HCT116 (cell line): ENCODE measurements at places on chromosomes 2 and 18. TPM values are rescaled to one million over a fixed set of nuclear protein-coding genes. Genes with fewer than 3 reads are reported as not detected.

ACTG2 gene
- 0.89 TPM for total RNA-seq

RTP5 gene
- total RNA-seq, result not detected

FAM168B gene
- total RNA-seq, result 94.5 TPM

ATOH8 gene
- total RNA-seq, result 0.74 TPM

NTSR2 gene
- total RNA-seq, result not detected

CLEC4F gene
- total RNA-seq, result not detected

ACMSD gene
- not detected for total RNA-seq

NRBP1 gene
- total RNA-seq, result 79.1 TPM

G6PC2 gene
- total RNA-seq, result not detected

GRCh38 chr18:28789502-28789901, 612.6 kb upstream of the CDH2 start:
- no peak overlapping the region for H3K4me3 ChIP-seq
- no peaks in the 10 kb centered on the region for H3K4me1 ChIP-seq
- no peaks in the 10 kb centered on the region for H3K27me3 ChIP-seq
- no peak overlapping the region for H3K27ac ChIP-seq

DNA sequence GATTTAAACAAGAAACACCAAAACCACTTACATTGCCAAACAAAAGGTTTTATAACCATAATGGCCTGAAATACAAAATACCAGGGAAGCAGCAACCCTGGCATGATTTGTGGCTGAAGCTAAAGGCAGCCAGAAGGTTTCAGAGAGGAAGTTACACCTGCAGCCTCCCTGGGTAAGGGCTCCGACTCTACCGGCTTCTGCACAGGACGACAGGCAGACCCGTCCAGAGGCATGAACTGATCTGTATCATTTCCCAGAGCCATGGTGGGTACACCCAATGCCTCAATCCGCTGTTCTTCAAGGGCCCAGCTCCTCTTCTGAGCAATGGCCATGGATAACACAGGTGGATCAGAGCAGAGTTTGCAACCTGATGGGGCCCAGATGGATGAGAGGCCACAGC, 71.6 kb downstream of the PXDN start:
- H3K27me3 ChIP-seq, result no peaks in the 10 kb centered on the region
- H3K36me3 ChIP-seq, result no peaks in the 10 kb centered on the region; the same call in 1 of the 2 replicates
- H3K4me1 ChIP-seq, result peaks cover 11% of the 10 kb centered on the region
- no peak for DNase-seq

DNA sequence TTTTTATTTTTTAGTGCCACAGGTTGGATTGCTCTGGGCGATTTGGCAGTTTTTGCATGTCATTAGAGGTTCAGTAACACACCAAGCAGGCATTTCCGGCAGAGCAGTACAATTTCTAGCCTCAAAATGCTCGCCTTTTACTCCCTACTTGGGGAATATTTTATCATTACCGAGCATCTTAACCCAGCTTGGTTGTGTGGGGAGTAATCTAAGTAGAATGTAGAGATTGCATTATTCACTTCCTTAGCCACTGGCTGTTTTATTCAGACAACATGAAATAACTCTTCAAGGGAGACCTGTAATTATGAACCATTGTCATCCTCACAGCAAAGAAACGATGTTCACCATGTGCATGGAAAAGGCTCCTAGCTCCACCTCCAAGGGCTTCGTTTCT, 13.1 kb downstream of the GRP start:
- DNase-seq, result no peak
- no peak overlapping the region for H3K27ac ChIP-seq
- H3K36me3 ChIP-seq, result no peaks in the 10 kb centered on the region

DNA sequence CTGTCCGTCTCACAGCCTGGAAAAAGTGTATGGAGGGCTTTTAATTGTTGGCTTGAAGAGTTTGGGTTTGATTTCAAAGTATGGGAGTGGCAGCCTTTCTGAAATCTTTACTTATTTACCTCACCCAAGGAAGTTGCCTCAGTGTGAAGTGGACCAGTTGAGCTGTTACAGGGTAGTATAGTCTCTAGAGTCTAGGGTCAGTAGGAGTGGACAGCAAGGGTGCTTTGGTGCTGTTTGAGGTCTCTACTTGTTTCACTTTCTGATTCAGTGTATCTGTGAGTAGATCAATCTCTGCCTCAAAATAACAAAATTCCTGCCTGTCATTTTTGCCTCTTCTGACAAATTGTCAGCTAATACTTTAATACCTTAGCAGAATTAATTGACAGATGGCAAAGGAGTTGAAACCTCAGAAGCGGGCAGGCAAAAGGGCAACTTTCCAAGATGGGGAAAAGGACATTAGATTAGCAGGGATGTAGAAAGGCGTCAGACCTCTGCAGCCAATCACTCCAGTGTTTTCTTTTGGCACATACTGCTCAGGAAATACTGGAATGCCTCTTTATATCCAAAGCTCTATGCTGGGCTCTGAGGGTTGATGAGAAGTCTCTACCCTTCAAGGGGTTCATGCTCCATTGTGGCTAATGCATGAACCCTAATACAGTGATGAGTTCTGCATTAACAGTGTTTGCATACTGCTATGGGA, 5.9 kb downstream of the RIOK3 start:
- DNase-seq, result no peak
- H3K4me1 ChIP-seq, result peaks cover 28% of the 10 kb centered on the region
- H3K4me3 ChIP-seq, result no peak overlapping the region

DNA sequence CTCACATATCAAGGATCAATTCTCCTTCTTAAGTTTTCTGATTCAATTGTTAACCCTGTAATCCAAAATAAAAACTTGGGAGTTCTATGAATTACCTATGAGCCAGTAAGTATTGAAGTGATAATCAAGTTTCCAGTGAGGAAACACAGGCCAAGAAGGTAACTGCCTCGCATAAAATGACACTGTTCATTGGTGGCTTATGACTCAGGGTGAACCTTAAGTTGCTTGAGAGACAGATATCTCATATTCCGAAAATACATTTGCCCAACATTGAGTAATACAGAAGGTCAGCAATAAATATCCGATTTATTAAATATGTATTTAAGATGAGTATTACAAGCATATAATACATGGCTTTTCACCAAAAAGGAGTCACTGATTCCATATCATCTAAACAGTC, 31.9 kb downstream of the PSME4 start:
- H3K4me3 ChIP-seq, result no peak overlapping the region
- no peaks in the 10 kb centered on the region for H3K27me3 ChIP-seq
- no peak for DNase-seq
- H3K27ac ChIP-seq, result no peak overlapping the region
- no peaks in the 10 kb centered on the region for H3K4me1 ChIP-seq

GRCh38 chr2:207444756-207445155, 85.0 kb upstream of the CREB1 start:
- no peak for DNase-seq
- no peak overlapping the region for H3K27ac ChIP-seq
- H3K4me1 ChIP-seq, result no peaks in the 10 kb centered on the region
- H3K4me3 ChIP-seq, result no peak overlapping the region
- H3K27me3 ChIP-seq, result no peaks in the 10 kb centered on the region

GRCh38 chr2:241323778-241324177, 8.1 kb downstream of the SEPTIN2 start:
- peaks cover 8% of the 10 kb centered on the region for H3K36me3 ChIP-seq
- DNase-seq, result no peak
- H3K4me1 ChIP-seq, result no peaks in the 10 kb centered on the region
- no peak overlapping the region for H3K27ac ChIP-seq

- no peaks in the 10 kb centered on the region for H3K27me3 ChIP-seq
- no peak overlapping the region for H3K4me3 ChIP-seq
- no peaks in the 10 kb centered on the region for H3K4me1 ChIP-seq
- H3K27ac ChIP-seq, result no peak overlapping the region
These were observed 43.4 kb upstream of the LRP1B start for GRCh38 chr2:142174176-142174575.

- no peak overlapping the region for H3K27ac ChIP-seq
- no peaks in the 10 kb centered on the region for H3K4me1 ChIP-seq
- no peak for DNase-seq
- no peaks in the 10 kb centered on the region for H3K36me3 ChIP-seq
- no peak overlapping the region for H3K4me3 ChIP-seq
- no peaks in the 10 kb centered on the region for H3K27me3 ChIP-seq
These were observed 18.8 kb upstream of the SERPINB5 start for GRCh38 chr18:63457977-63458376.

GRCh38 chr2:197045115-197045514, 118.6 kb upstream of the PGAP1 start:
- H3K27ac ChIP-seq, result no peak overlapping the region
- no peaks in the 10 kb centered on the region for H3K27me3 ChIP-seq
- DNase-seq, result no peak
- H3K4me3 ChIP-seq, result no peak overlapping the region
- H3K36me3 ChIP-seq, result no peaks in the 10 kb centered on the region

GRCh38 chr18:8754995-8755960, 49.9 kb downstream of the MTCL1 start:
- no peak for DNase-seq
- no peak overlapping the region for H3K27ac ChIP-seq
- H3K4me1 ChIP-seq, result no peaks in the 10 kb centered on the region
- H3K27me3 ChIP-seq, result no peaks in the 10 kb centered on the region
- H3K36me3 ChIP-seq, result peaks cover 3% of the 10 kb centered on the region
- no peak overlapping the region for H3K4me3 ChIP-seq

DNA sequence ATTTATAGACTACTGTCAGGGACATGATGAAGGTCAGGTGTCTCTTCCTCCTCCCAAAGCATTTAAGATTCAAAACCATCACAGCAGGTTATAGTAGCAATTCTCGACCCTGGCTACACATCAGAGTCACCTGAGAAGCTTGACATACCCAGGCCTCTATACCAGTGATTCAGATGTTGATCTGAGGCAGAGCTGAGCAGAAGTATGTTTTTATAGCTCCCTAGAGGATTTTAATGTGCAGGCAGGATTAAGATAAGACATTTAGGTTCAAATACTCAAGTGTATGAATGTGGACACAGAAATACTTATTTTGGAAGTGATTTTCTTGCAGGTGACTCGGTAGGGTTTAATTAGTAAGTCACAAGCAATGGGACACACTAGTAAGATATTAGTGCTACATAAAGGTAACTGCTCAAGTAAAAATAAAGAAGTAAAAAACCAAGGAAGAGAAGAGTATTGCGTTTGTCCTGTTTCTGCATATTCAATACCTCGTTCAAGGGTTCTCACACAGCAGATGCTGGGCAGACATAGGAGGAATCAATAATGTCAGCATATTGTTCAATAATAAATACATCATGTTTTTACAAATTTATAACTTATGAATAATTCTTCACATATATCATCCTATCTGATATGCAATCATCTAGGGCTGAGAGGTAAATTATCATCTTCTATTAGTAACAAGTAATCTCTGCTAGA, 7.0 kb downstream of the GCFC2 start:
- H3K27me3 ChIP-seq, result no peaks in the 10 kb centered on the region
- no peak overlapping the region for H3K27ac ChIP-seq

DNA sequence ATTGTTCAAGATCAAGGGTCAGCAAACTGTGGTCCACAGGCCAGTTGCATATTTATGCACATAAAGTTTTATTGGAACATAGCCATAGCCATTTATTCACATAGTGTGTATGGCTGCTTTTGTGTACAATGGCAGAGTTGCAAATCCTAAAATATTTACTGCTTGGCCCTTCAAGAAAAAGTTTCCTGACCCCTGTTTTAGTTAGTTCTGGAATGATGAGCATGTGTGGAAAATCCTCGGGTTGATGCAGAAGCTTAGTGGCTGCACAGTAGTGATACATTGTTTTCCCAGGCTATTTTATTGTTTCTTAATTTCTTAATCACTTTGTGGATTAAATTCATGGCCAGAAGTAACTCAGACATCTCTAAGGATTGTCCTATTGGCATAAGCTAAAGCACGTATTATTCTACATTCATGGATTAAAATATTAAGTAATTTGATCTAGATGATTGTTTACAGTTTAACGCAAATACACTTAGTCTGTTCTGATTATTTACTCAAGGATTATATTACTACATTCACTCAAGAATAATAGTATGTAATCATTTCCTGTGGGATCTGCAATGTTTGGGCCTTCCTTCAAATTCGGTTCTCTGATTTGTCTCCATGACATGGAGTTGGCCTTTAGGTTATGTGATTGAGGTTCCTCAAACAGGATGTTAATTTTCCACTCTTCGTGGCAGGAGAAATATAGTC, 165.5 kb downstream of the TMEM247 start:
- no peak overlapping the region for H3K4me3 ChIP-seq
- no peak overlapping the region for H3K27ac ChIP-seq
- H3K4me1 ChIP-seq, result peaks cover 2% of the 10 kb centered on the region; the same call in 1 of the 2 replicates
- H3K36me3 ChIP-seq, result no peaks in the 10 kb centered on the region

GRCh38 chr2:154264024-154264423, 392.3 kb downstream of the GALNT13 start:
- no peak overlapping the region for H3K4me3 ChIP-seq
- no peaks in the 10 kb centered on the region for H3K27me3 ChIP-seq
- H3K4me1 ChIP-seq, result no peaks in the 10 kb centered on the region
- peak; percentile 1 for DNase-seq

- no peak overlapping the region for H3K4me3 ChIP-seq
- H3K4me1 ChIP-seq, result no peaks in the 10 kb centered on the region
- no peak overlapping the region for H3K27ac ChIP-seq
- peak; percentile 39 for DNase-seq
- no peaks in the 10 kb centered on the region; the same call in 1 of the 2 replicates for H3K27me3 ChIP-seq
These were observed 41.9 kb upstream of the SCN9A start for GRCh38 chr2:166417669-166418068.

DNA sequence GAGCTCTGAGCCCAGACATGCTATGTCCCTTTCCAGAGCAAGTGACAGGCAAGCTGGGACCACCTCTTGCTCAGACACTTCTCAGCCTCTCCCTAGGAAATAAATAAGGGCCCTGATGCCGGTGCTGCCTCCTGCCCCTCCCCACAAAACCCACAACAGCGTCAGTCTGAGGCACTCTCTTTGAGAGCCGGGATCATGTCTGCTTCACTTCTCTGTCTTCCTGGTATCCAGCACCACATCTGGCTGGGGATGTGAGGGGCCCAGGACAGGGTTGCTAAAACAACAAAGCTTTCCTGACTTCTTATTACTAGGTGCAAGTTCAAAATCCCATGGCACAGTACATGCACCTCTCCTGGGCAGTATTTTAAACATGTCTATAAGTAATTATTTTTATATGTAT, 103.9 kb upstream of the GLI2 start:
- H3K27ac ChIP-seq, result no peak overlapping the region
- peaks cover 12% of the 10 kb centered on the region; the same call in 1 of the 2 replicates for H3K27me3 ChIP-seq
- H3K36me3 ChIP-seq, result no peaks in the 10 kb centered on the region
- DNase-seq, result no peak
- no peak overlapping the region for H3K4me3 ChIP-seq

DNA sequence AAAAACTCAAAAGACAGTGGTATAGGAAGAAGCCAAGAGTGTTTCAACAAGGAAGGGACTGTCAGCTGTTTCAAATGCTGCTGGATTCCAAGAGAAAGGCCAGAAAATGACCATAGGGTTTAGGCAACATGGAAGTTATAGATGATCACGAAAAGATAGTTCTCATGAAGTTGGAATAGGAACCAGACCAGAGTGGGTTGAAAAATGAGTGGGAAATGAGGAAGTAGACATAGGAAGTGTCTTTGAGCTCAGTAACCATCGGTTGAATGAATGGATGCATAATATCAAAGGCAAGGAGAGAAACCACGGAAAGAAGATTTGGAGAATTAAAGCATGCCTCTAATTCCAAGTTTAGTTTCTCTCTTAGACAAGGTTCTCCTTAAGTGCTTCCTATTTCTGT, 1.3 kb downstream of the NCAPH start:
- no peak for DNase-seq
- H3K4me3 ChIP-seq, result peak overlapping the region; percentile 96
- 0 out of 2 replicates have a peak overlapping the region, but pooled peaks have one; percentile 69 for H3K27ac ChIP-seq
- no peaks in the 10 kb centered on the region for H3K27me3 ChIP-seq
- H3K36me3 ChIP-seq, result 0 out of 2 replicates have a peak, but pooled peaks cover 1% of the 10 kb centered on the region

GRCh38 chr2:106278112-106278876, 84.2 kb upstream of the UXS1 start:
- H3K27ac ChIP-seq, result no peak overlapping the region
- H3K36me3 ChIP-seq, result no peaks in the 10 kb centered on the region
- H3K4me3 ChIP-seq, result no peak overlapping the region
- H3K27me3 ChIP-seq, result no peaks in the 10 kb centered on the region
- DNase-seq, result no peak
